ENCODE measurements at places on chromosomes 13 and 19.

DNA sequence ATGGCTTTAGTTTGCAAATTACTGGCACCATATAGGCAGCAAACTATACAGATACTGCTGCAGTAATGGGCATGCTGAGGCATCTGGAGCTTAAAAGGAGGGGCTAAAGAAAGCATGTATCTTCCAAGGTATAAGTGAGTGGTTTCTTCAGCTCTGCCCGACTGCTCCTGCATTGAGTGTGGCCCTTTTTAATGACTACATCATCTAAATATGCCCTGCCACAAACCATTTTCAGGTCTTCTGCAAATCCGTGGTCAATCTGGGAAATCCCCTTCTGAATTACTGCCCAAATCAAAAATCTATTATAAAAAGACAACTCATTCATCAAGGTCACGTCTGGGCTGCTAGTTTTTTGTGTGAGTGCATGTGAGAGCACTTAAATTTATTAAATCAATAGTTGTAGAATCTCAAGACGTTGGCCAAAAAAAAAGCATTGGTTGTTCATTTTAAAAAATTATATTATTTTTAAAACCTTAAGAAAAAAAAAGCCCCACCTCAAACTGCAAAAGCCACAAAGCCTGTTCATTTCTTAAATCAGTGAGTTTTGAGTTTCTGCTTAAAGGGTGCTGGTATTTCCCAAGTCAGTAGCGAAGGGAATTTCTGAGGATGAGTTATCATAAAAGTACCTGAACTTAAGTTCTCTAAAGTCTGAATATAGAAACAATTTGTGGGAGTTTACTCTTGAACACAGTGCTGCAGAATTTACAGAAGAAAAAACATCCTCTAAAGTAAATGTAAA, 16.3 kb downstream of the LCP1 start:
- DNase-seq, result no peak

DNA sequence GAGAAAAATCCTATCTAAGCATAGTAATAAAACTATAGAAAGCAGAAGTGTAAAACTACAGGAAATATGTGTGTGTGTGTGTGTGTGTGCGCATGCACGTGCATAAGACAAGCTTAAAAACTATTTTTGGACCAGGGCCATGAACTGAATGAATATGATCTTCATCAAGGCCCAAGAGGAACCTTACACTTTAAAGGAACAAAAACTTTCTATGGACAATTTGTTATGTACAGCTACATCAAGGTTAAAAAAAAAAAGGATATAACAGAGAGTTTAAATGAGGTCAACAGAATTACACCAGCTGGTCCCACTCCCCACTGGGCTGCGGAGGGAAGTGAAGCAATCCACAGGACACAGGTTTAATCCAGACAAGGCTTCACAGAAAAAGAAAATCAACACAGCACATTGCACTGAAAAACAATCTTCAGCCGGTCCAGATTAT, 151.1 kb downstream of the LHFPL6 start:
- DNase-seq, result no peak

- no peak for DNase-seq
Measured at GRCh38 chr19:1362387-1363257, 21.1 kb upstream of the NDUFS7 start.

DNA sequence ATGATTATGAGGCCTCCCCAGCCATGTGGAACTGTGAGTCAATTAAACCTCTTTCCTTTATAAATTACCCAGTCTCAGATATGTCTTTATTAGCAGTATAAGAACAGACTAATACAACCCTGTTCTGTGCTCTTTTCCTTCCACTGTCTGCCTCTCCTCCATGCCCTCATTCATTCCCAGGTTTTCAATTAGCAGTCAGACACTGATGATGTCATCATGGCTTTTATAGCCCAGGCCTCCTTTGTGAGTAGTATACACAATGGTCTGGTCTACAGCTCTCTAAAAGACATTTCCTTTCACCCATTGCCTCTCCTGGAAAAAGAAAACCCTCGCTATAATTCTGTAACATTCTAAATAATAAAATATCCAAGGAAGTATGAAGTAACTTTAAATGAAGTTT, 25.5 kb downstream of the FGF14 start:
- DNase-seq, result no peak

GRCh38 chr13:51323824-51324511, 15.5 kb upstream of the SERPINE3 start:
- no peak for DNase-seq

DNA sequence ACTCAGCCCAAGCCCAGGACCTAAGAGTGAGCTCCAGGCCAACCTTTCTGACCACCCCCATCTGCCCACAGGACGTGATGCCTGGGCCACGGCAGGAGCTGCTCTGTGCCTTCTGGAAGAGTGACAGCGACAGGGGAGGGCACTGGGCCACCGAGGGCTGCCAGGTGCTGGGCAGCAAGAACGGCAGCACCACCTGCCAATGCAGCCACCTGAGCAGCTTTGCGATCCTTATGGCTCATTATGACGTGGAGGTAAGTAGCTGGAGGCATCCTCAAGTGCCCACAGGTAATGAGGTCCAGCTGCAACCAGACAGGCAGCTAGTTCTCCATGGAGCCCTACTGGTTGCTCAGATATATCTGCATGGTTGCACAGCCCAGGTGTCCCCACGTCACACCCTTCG, 14.8 kb downstream of the DDX39A start:
- DNase-seq, result no peak

DNA sequence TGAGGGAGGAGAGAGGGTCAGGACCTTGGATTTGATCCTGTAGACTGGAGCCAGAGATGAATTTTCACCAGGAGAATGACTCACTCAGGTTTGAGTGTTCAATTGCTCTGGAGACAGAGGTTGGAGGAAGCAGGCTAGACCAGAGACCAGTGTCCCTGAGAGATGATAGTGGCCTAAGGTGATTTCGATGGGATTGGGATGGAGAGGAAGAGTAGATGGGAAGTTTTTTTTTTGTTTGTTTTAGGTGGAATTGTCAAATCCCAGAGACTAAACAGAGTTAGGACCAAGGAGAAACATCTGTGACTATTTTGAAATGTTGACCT, 2.3 kb downstream of the CEBPG start:
- DNase-seq, result no peak

GRCh38 chr13:50080203-50080910, 65.1 kb downstream of the KCNRG start:
- peak; percentile 56 for DNase-seq

Data from posterior vena cava (tissue), 2 donors.